ENCODE measurements at places on chromosomes 12 and 14. TPM values are rescaled to one million over a fixed set of nuclear protein-coding genes. Genes with fewer than 3 reads are reported as not detected.

The GUCY2C gene
- not detected for total RNA-seq

The NPFF gene
- not detected for total RNA-seq

The MSI1 gene
- not detected for total RNA-seq

The KRT83 gene
- total RNA-seq = not detected

The CYP27B1 gene
- 1.5 TPM for total RNA-seq

The ARHGEF40 gene
- total RNA-seq = 4.1 TPM

The GARIN6 gene
- total RNA-seq = not detected

The CCDC177 gene
- total RNA-seq = not detected

The VWF gene
- total RNA-seq = 0.34 TPM

The SNRPF gene
- total RNA-seq = 12.9 TPM

The ZNF140 gene
- total RNA-seq = 37.3 TPM

The ASCL1 gene
- not detected for total RNA-seq
